ENCODE measurements at places on chromosomes 3 and 15.

- DNase-seq, result no peak
Observed at GRCh38 chr15:42139596-42139995, 16.8 kb downstream of the PLA2G4F start.

DNA sequence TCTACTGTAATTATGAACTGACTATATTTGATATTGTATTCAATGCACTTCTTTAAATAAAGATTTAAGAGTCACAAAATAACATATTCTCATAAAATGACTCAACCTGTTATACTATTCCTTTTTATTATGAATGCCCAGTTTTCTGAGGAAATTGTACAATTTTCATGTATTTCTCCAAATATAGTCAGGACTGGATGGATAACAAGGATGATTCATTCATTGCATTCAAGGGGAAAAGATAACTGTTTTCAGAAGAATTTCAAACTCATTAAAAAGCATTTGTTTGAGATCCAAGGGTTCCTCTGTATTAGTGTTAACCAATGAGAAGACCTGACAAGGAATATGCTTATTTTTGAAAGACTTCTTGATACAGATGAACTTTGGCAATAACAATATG, 163.7 kb downstream of the MEIS2 start:
- DNase-seq, result no peak

- DNase-seq, result no peak
Observed at GRCh38 chr3:11539677-11540076, 104.0 kb downstream of the VGLL4 start.

DNA sequence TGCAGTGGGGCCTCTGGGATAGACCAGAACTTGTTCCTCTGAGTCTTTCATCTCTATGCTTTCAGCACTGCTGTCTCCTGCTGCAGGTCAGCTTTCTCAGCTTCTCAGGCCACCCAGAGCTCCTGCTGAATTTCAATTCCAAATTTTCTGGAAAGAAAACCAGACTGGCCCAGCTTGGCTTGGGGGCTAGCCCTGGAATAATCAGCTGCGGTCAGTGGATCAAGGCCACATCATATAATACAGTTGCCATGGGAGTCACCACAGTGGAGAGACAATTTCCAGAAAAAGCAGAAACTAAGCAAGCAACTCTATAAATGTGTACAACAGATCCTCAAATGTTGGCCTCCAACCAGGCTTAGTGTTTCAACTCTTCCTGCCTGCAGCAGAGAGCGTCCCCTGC, 91.1 kb upstream of the SLC24A5 start:
- DNase-seq, result no peak

GRCh38 chr3:170322566-170323269, 34.8 kb upstream of the SKIL start:
- DNase-seq, result no peak

DNA sequence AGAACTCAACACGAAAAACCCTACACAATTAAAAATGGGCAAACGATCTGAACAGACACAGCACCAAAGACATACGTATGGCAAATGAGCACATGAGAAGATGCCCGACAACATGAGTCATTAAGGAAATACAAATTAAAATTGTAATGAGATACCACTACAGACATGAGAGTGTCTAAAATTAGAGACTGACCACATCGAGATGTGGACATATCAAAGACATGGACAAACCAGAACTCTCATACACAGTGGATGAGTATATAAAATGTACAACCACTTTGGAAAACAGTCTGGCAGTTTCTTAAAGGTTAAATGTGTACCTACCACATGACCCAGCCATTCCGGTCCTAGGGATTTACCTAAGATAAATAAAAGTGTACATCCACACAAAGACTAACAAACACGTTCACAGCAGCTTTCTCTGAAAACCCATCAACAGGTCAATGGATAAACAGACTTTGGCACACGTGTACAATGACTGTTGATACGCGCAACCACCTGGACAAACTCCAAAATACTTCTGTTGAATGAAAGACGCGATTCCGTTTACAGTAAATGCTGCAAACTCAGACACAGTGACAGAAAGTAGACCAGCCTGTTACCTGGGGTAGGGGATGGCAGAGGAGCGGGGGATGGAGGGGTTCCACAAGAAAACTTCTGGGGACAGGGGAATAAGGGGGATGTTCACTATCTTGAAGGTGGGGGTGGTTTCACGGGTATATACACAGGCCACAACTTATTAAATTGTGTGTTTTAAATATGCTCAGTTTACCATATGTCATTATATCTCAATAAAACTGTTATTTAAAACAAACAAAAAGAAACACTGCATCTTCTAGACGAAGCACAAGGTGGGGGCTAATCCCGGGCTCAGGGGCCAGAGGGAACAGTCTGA, 2.1 kb downstream of the TNK2 start:
- no peak for DNase-seq

- DNase-seq, result no peak
Observed at GRCh38 chr3:141331377-141332318, 36.7 kb upstream of the ZBTB38 start.

DNA sequence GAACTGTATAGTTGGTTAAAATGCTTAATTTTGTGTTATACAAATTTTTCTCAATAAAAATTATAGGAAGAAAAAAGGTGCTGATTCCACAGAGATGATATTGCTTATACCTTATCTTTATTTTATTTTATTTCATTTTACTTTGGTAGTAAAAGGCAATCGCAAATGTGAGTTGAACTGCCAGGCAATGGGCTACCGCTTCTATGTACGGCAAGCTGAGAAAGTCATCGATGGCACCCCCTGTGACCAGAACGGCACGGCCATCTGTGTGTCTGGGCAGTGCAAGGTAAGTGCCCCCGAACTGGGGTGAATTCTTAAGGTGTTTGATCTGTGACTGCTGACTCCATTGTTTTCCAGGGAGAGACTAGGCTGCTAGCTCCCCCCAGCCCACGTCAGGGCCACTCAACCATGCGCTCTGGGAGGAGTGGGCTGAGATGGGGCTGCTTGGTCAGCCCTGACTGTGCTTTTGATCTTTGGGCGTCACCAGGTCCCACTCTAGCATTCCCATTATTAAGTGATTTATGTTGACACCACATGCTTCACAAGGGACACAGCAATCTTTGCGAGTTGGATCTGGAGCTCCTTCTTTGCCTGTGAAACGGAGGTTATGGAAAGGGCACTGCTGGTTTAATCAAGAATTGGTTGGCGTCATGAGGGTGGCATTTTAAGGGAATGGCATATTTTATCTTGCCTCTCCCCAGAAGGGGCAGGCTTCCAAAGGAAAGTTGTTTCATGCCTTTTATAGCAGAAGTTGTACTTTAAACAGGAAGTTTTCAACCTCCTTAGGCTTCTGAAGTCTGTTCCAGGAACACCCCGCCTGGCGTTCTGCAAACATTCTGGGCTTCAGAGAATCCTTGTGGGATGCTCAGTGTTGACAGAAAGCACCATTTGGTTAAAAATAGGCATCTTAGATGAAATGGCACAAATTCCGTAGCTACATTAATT, 296.5 kb downstream of the THSD4 start:
- DNase-seq, result no peak

GRCh38 chr15:101029971-101030661, 111.0 kb downstream of the LRRK1 start:
- no peak for DNase-seq

DNA sequence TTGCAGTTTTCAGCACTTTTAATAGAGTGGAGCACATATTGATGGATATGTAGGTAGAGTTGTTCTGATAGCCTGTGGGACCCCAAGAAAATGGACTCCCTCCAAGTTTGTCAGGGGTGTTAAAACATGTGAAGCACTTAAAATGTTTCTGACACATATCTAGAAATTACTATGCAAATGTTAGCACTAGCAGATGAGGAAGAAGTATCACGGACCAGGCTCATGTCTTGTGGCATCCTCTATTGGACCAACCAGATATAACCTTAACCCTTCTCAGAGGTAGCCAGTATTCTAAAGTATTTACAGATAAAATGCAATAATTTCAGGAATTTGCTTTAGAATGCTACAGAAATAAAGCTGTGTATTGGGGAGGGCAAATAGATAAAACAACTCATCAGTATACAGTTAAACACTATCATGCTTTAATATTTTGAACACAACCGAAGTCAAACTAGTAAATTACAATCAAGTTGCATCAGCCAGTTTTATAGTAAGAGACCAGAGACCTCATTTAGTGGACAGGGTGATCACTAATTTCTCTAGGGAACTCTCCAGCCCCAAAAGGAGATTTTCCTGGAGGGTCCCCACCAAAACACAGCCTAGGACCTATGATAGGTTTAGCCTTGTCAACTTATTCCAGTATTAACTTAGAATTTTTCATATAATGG, 57.2 kb upstream of the FBN1 start:
- DNase-seq, result no peak

DNA sequence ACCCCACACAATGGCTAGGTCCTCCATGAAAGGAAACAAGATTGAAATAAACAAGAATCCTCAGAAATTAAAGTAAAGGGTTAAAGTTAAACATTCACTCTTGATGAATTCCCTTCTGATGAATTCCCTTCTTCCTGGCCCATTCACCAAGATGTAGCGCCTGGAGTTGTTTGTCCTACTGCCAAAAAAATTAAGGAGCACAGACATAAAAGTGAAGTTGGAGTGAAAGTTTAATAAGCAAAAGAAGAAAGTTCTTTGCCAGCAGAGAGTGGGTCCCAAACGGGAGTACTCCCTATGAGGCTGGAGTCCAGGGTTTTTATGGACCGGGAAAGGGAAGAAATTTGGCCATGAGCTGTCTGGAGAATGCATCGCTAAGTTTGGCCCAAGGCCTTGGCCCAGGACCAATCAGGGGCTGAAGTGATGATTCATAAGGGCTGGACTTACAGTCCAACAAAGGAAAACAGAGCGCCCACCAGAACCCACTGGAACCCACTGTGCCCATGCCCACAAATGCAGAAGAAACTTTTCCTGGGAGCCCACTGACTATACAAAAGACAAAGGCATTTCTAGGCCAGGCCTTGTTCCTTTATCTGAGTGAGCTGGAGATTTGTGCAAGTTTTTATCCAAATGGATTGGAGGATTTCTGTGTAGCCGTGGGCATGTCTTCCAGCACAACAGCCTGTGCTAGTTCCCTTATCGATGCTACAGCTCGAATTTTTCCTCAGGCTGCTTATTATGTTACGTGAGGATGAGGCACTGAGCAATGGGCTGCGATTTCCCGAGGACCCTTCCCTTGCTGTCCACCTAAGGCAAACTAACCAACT, 1561.6 kb downstream of the OTOL1 start:
- DNase-seq, result no peak

- no peak for DNase-seq
Observed at GRCh38 chr15:55402707-55403106, 5.5 kb downstream of the CCPG1 start.

DNA sequence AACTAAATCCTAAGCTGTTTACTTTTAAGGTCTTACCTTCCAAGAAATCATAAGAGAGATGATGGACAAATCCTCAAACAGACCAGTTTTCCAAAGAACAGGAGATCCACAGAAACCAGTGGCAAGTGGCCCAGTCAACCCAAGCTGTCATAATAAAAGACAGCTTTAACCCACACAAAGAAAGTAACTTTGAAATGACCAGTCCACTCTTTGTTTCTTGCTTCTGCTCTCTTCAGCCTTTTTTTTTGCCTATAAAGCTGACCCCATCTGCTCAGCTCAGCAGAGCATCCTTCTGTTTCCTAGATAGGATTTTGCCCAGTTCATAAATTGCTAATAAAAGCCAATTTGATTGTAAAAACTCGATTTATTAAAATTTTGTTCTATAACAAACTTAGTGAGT, 299.4 kb downstream of the OXSM start:
- DNase-seq, result no peak

DNA sequence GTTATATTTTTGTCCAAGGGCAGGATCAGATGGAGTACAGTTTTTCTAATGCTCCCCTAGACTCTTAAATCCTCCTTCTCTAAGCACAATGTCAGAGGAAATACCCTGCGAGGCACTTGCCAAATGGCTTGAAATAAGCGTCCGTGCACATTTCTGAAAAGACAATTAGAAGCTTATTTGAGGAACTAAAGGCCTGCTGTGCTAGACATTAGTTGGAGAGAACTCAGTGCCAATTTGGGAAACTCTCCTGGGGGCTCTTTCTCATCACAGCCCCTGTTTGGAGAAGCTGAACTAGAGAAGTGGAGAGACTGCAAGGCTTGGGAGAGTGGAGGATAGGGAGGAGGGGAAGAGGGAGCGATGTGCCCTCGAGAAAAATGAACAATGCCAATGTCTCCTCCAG, 247.6 kb upstream of the C2CD4B start:
- DNase-seq, result no peak

DNA sequence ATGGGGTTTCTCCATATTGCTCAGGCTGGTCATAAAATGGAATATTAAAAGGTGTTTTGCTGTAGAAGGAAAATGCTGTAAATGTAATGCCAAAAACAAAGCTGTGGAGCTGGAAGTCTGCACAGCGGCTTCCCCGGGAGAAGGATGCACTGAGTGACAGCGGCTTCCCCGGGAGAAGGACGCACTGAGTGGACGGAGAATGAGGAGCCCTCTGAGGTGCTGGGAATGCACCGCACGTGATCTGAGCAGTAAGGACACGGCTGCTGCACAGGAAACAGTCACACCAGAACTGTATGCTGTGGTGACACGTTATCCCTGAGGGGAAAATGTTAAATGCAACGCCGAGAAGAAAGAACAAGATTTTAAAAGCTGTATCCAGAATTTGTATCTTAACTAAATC, 24.6 kb downstream of the TNK2 start:
- DNase-seq, result no peak

GRCh38 chr15:61118885-61119284, 110.2 kb downstream of the RORA start:
- no peak for DNase-seq

- DNase-seq, result no peak
Observed at GRCh38 chr3:79521221-79521848, 246.5 kb downstream of the ROBO1 start.

DNA sequence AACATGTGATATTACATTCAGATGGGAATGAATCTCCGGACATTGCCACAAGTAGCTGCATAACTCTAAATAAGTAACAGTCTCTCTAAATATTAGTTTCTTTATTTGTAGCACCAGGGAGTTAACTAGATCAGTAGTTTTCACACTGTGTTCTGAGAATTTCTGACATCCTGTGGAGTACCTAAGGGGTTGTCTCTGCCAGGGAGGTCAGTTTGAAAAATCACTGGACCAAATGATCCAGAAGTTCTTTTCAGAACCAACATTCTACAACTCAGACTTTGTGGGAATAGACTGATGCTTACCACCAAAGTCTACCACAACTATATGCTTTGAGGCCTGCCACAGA, 9.0 kb upstream of the ILDR1 start:
- no peak for DNase-seq

GRCh38 chr3:69731080-69731479, 8.2 kb upstream of the MITF start:
- no peak for DNase-seq

- no peak for DNase-seq
Observed at GRCh38 chr3:10205451-10206165, 40.9 kb downstream of the IRAK2 start.

GRCh38 chr3:15256861-15257341, 50.9 kb downstream of the CAPN7 start:
- DNase-seq, result no peak

GRCh38 chr3:171972871-171973348, 66.5 kb upstream of the FNDC3B start:
- no peak for DNase-seq

Data from stimulated activated CD8-positive, alpha-beta memory T cell treated with anti-CD3 and anti-CD28 coated beads, Interleukin-4, amount 100 ng/mL, for 4 hours (primary cell).